ENCODE measurements at places on chromosomes 1 and 21.

- no peak for DNase-seq
These were observed 95.0 kb downstream of the ASTN1 start for GRCh38 chr1:177069490-177069889.

DNA sequence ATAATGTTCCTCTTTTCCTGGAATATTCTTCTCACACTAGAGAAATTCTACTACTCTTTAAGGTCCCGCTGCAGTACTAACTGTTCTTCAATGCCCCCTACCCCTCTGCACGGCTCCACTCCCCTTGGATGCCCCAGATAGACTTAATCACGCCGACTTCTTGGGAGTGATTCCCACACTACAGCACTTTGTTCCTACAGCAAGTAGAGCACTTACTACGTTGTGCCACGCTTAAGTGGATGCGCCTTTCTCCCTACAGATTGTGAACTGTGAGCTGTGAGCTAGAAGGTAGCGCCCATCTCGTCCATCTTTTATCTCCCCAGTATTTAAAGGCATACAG is 2.2 kb downstream of the ZNF436 start:
- no peak for DNase-seq

DNA sequence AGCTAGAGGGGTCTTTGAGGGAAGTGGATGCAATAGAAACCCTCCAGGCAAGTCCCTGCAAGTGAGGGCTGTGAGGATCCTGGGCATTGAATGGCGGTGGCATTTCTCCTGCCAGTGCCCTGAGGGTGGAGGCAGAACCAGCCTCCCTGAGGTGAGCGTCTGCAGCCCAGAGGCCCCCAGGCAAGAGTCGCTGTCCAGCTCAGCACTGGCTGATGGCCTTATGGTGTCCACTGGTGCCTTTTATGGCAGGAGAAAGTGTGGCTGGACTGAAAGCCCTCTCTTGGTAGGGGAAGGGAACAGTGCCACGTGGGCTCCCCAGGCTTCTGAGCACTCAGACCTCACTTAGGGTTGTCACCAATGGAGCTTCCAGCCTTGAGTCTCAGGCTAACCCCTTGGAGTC is 77.3 kb downstream of the SH3BGR start:
- no peak for DNase-seq

DNA sequence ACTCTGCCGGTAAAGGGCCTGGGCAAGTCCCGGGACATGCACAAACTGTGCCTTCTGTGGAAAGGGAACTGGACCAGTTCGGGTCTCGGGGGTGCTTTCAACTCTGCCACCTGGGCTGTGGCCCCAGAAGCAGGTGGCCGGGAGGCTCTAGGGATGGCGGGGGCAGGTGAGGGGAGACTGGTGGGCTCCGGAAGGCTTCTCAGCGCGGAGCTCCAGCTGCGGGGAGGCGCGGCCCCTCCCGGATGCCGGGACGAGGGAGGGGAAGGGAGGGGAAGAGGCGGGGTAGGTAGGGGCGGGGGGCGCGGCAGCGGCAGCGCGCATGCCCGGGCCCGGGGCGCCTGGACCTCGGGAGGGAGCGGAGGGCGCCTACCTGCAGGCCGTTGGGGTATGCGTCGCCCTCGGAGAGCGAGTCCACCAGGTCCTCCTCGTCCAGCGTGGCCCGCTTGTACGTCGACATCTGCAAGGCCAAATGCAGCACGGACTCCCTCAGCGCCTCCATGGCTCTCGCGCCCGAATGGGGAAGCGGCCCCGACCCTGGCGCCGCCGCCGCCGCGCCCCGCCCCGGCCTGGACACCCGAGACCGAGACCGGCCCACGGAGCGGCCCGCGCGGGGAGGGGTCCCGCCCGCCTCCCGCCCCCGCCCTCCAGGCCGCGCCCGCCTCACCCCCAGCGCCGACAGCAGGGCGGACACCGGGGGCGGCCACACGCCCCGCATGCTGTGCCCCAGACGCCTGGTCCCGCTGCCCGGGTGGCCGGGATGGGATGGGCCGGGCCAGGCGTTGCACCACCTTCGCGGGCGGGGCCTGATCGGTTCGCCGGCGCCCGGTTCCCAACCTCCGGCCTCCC is at the start of gene ECE1:
Gene ECE1, minus strand, starts transcription at position 764 of the 846 bp plus-strand sequence. Its CDS starts 49 bp downstream, at position 715.
- peak; percentile 70 for DNase-seq

- DNase-seq: peak; percentile 21
These were observed 488.0 kb upstream of the PLXNA2 start for GRCh38 chr1:208731981-208732821.

GRCh38 chr1:154744352-154745035 is 125.6 kb downstream of the KCNN3 start:
- no peak for DNase-seq

DNA sequence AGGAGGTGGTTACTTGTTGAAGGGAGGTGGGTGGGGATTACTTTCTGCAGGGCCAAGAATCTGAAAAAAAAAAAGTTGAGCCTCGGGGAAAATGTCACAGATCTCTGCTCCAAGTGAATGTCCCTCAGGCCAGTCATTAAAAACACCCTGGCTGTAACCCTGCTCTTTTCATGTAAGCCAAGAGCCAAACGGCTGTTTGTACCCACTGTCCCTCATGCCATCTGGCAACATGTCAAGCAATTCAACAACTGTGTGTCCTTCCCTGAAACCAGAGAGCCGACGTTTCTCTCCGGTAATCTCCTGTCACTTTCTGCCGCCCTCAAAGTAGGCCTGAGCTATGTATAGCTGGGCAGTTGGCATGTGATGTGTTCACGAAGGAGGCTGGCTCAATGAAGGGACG is 14.7 kb downstream of the CASQ2 start:
- peak; percentile 22 for DNase-seq
